ENCODE measurements at places on chromosomes 11 and 22.

DNA sequence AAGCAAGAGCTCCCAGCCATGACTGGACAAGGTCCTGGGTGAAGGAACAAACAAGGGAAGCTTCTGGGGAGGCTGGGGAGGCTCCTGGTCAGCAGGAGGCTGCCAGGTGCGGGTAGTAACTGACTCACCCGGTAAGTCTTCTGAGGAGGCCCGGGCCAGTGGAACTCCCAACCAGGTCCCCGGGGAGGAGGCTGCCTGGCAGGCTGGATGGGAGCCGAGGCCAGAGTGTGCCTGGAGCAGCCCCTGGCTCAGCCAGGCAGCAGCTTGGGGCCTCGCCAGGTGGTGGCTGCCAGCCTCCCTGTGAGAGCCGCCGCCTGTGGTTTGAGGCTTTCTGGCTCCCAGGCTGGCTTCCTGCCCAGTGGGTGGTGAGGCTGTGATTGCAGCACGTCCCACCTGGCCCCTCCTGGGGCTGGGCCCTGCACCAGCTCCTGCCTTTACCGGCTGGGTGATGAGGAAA is 46.2 kb downstream of the IGF2 start:
- DNase-seq = no peak

DNA sequence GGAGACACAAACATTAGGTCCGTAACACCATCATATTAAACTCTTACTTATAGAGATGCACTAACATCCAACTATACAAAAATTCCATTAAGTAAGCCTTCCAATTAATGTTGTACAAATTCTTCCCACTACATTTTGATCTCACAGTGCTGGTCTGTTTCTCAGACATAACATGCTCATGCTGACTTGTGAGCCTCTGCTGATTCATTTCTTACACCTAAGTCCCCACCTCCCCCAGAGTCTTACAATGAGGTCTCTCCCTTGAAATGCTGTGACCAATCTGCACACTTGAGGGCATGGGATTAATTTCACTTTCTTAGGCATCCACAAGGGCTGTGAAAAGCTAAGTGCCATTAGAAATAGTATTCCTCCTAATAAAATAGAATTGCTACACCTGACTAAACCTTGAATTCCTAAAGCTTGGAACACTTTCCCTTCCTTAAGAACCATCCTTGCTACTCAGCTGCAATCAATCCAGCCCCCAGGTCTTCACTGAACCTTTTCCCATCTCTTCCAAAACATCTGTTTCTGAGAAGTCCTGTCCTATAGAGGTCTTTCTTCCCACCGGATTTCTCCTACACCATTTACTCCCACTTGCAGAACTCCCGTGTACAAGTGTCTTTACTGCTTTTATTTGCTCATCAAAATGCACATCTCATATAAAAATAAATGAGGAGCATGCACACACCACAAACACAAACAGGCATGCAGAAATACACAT is 2.0 kb downstream of the HBG1 start:
- no peak for DNase-seq

DNA sequence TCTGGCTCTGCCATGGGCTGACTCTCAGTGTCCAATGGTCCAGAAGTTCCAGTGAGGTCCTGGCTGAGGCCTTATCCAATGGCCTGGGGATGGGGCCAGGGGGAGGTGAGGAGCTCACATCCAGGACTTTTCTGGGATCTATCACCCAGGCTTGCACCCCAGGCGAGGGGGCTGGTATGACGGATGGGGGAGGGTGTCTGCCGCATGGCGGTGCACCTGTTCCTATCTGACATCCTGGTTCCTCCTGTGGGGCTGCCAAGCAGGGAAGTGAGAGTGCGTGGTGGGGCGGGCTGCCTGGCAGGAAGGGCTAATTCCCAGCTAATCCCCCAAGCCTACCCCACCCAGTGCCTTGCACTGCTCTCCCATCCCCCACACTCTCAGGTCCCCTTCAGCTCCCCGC is 102.1 kb downstream of the NECTIN1 start:
- DNase-seq = no peak

DNA sequence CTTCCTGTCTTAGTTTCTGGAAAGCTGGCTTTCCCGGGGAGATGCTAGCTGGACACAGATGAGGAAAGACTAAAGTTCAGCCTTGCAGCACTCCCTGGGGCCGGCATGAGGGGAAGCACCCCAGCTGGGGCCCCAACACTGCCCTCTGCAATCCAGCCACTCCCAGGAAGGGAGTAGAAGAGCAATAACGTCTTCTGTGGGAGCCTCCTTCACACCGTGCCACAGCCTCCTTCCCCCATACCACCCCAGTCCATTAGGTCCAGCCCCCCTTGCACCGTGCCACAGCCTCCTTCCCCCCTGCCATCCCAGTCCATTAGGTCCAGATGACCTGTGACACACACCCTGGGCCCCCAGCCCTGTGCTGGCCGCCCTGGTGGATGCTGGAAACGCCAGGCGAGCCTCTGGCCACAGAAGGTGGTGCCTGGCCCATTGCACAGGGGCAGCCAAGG is 44.1 kb upstream of the PRDM11 start:
- DNase-seq = no peak

GRCh38 chr11:104332110-104332509 is 168.2 kb upstream of the PDGFD start:
- no peak for DNase-seq

DNA sequence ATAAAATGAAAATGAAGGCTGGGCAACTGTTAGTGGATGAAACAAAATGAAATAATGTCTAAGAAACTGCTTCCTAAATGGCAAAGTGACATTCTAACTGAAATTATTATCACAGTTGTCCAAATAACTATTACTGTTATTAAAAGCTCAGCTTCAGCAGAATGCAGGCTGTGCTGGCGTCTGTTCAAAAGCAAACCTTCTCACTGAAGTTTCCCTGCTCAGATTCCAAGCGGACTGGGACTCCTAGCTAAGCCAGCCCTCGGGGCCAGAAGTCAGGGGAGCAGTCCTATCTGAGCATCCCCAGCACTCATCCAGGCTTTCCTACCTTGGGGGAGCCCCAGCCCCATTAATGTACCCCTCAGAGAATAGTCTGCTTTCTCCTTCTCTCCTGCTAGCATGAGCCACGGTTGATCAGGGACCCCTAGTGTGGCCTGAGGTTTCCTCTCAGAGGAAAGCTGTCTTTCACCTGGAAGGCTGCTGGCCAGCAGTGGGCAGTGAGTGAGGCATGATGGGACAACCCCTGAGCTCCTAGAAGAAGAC is 1167.3 kb downstream of the TBC1D22A start:
- no peak for DNase-seq

DNA sequence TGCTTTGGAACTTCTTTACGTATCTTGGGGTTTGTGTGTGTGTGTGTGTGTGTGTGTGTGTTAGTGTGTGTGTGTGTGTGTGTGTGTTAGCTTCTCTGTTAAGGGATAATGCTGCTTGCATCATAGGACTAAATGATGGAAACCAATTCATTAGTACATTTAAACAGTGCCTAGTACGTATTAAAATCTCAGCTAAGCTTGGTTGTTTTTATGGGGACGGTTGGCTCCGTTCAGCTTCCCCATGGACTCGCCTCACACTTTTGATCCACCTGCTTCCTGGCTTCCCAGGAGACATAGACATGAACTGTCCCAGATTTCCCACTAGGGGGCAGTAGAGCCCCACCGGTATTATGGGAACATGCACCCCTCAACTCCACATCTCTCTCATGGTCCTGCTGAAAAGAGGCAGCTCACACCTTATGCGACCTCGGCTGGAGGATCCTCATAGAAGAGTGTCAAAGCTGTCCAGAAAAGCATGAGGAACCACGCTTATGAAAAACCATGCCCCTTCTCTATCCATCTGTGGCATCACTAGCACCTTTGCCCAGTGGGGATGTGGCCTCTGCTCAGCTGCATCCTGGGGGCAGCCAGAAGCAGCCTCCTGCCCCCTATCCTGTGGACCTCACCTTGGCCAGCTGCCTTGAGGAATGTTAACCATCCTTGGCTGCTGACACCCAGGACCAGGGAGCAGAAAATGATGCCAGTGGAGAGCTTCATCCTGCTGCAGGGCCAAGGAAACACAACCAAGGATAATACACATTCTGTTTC is 9.7 kb upstream of the SAAL1 start:
- DNase-seq = peak; percentile 43

DNA sequence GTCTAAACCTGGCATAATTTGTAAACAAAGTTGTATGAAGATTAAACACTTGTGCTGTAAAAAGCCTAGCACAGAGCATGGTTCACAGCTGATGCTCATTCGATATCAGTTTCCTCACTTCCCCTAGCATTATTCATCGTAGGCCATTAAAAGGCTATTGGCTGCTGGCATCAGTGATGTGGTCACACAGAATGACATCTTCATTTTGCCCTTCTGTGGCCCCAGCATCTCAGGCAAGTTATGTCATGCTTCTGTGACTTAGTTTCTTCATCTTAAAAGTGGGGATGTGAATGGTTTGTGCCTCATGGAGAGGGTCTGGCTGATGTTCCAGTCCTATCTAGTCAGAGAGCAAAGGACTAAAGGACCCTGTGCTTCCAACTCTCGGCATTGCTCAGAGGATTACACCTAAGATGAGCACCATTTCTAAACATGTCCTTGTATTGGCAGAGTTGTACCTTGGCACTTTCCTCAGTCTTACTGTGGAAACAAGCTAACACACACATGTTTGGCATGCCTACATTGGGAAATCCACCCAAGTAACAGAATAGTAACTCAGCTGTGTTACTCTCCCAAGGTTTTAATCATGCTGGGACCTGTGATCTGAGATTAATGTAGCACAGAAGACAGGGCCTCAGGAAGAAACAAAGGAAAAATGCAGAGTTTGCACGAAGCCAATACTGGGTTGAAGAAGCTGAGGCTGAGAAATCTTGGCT is 83.5 kb upstream of the OR9Q1 start:
- DNase-seq = no peak

GRCh38 chr11:63908631-63909401 is 8.1 kb downstream of the RCOR2 start:
- DNase-seq = no peak

DNA sequence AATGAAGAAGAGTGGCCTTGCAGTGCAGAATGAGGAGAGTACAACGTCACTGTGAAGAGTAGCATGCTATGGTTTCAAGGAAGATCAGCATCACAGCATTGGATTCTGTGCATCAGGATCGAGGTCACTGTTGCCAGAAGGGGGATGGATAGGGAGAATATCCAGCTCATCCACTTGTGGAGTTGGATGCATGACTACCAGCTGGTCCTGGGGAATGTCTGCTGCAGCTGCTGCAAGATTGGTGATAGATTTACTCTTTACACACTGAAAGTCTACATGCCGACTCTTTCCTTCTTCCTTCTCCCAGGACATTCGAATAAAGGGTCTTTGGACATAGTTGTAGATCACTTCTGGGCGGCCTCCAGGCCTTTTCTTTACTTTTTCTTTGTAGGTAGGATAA is 74.3 kb downstream of the BTBD10 start:
- DNase-seq = no peak

GRCh38 chr22:27686534-27686933 is 115.0 kb downstream of the MN1 start:
- DNase-seq = no peak

GRCh38 chr22:48867891-48868290 is 959.8 kb downstream of the BRD1 start:
- DNase-seq = no peak

DNA sequence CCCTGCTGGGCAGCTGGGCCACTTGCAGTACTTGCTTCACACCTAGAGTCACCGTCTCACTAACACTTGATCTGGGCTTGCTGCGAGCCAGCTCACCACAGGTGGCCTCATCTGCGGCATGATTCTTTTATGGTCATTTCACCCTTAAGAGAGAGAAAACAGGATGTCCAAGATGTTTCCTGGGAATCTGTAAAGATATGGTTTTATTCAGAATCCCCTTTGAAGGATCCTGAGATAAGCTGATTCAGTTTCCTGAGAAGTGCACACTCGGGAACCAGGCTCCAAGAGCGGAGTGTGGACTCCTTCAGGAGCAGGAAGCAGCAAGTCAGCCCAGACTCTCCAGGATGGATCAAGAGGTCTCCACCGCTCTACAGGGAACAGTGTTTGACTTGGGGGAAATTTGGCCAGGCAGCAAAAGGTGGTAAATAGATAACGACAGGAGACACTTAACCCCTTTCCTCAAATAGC is 21.8 kb upstream of the TP53AIP1 start:
- DNase-seq = no peak

- no peak for DNase-seq
These were observed 132.2 kb downstream of the ST3GAL4 start for GRCh38 chr11:126487711-126488110.

- no peak for DNase-seq
These were observed 85.1 kb downstream of the NECTIN1 start for GRCh38 chr11:119643876-119644225.

DNA sequence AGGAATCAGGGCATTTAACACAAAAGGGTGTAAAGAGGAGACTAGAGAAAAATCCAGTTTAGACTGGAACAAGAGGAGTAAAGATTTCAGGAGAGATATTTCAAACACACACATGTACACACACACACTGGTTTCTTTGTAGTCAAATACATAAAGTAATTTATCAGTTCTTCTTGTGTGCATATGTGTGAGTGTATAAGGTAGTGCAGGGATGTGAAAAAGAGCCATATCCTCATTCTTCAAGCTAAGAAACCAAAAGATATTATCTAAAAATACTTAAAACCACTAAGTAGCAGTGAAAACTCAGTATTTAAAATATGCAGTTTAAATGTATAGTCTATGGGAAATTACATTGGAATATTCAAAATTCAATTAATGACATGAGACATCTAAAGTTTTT is 52.5 kb upstream of the CARD18 start:
- DNase-seq = no peak

- DNase-seq = no peak
These were observed 9.9 kb upstream of the KCNJ5 start for GRCh38 chr11:128881221-128881620.

DNA sequence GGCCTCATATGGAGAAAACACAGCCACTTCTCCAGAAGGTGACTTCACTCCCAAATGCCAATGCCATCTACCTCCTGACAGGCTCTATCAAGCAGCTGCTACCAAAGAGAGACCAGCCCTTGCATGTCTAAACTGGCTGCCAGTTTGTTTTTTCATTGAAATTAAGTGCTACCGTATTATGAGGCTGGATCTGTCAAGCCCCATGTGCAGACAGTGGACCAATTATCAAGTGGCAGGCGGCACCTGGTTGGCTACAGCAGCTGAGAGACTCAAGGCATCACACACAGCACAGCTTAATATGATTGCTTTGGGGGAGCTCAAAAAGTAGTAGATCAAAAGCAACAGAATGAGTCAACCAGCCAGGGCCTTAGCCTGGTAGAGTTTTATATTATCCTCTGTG is 1293.0 kb upstream of the TENM4 start:
- DNase-seq = no peak

DNA sequence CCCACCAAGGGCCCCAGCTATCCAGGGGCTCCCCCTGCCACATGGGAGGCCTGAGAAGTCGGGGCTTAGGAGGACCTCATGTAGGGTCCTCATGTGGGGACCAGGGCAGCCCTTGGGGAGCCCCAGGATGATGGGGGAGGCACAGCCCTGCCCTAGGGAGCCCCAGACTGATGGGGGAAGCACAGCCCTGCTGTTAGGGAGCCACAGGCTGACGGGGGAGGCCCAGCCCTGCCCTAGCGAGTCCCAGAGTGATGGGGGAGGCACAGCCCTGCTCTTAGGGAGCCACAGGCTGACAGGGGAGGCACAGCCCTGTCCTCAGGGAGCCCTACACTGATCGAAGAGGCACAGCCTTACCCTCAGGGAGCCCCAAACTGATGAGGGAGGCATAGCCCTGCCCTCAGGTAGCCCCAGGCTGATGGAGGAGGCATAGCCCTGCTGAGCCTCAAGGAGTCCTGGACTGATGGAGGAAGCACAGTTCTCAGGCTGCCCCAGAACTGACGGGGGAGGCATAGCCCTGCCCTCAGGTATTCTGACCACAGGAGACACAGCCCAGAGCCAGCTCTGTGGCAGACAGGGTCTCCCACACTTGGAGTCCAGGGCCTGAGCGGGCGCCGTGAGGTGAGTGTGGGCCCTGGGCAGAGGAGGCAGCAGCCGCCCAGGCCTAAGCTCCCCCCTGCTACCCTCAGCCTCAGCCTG is 10.8 kb downstream of the PRR33 start:
- no peak for DNase-seq
